ENCODE measurements at places on chromosomes 2 and 18.
A peak's percentile ranks its signal among the peaks of the same experiment; 100 is the strongest.

DNA sequence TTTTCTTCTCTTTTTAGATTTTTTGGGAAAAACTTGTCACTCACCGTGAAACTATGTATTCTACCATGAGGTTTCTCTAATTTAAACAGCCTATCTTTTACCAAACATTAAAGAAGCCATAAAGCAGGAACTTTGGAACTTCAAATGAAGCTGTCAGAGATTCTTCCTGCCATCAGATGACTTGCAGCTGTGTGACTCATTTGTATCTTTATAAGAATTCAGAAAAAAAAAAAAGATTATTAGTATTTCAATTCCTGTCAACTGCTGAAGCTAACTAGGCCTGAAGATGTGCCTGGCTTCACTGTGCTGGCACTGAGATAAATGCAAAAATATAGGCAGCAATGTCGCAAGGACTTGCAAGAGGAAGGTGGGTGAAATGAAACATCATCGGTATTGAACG lies 1399.1 kb upstream of the PIK3C3 start:
- no peak for DNase-seq

- peak; percentile 96 for DNase-seq
These were observed 789.4 kb downstream of the LRP1B start for GRCh38 chr2:141341444-141341843.

GRCh38 chr18:23918395-23919032 lies 96.0 kb upstream of the TTC39C start:
- DNase-seq = peak; percentile 23

GRCh38 chr2:37529830-37530415 lies 141.5 kb downstream of the CDC42EP3 start:
- DNase-seq = no peak

GRCh38 chr2:60302377-60303126 lies 250.9 kb downstream of the BCL11A start:
- no peak for DNase-seq
